NCI-H510A (cell line): ENCODE measurements at places on chromosomes 6 and 20.

DNA sequence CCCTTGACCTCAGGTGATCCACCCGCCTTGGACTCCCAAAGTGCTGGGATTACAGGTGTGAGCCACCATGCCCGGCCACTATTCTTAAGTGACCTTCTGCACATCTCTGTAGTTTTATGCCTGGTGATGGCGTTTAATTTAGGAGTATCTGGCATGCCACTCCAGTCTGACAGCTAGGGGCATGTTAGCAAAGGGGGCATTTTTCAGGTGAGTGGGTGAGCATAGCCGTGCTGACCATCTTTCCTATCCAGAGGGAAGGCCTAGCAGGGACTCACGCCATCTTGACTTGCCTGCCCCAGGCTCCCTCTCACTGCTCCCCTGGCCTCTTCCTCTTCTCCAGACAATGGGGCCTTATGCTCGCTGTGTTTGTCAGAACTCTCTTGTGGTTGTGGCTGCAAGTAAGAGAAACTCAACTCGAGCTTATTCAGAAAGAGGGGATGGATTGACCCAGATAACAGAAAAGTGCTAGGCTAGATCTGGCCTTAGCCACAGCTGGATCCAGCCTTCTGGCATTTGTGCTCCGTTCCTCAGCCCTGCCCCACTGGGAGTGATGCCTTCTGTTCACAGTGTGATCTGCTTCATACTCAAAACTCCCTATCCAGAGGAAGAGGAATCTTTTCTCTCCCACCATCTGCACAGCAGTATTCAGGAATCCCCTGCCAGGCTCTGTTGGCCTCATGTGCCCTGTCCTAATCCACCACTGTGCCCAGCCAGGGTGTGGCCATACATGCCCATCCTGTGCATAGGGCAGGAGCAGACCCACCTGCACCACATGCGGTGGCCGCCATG, 174.5 kb upstream of the AKAP12 start:
- no peak for DNase-seq

DNA sequence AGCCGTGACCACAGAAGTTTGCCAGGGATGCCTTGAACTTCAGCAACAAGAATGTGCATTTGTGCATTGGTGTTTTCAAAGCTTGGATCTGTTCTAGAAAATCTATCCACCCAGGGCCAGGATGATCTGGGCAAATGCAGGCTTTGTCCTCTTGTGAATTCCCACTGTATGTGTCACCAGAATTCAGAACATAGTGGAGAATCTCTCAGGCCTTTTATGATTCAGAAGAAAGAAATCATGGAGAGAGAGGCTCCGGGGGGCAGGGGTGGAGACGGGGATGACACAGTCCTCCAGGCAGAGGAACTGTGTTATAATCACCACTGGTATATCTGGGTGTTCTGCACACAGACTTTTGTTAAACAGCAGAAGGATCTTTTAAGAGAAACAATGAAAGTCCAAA, 304.1 kb downstream of the CDH4 start:
- no peak for DNase-seq

DNA sequence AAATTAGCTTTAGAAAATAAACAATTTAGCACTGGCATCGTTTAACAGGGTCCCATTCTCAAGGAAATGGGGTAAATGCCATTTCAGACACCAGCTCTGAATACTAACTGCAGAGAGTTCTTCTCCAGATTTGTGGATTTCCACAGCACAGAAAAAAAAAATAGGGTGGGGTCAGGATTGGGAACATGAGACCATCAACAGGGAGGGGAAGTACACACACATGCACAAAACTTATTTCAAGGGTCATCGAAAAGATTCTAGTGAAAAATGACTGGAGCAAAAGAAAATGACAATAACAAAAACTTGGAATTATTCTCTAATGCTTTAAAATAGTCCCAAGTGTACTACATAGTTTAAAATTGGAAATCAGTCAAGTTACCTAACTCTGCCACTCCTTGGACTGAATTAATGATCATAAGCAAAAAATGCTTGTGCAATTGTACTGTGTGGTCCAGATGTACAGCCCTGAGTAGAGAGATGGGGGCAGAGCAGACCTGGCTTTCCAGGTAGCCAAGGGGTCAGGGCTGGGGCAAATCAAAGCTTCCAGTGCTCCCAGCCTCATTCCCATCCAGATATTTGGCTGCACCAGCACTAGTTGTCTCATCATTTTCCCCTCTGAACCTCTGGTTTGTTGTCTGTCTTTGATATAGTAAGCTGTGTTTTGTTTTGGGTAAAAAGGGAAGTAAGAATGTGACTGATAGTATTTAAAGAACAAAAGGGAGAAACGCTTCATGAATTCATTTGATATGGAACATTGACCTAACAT, 152.4 kb downstream of the SOBP start:
- no peak for DNase-seq

- no peak for DNase-seq
Measured at GRCh38 chr6:5493806-5494205, 232.5 kb downstream of the FARS2 start.

DNA sequence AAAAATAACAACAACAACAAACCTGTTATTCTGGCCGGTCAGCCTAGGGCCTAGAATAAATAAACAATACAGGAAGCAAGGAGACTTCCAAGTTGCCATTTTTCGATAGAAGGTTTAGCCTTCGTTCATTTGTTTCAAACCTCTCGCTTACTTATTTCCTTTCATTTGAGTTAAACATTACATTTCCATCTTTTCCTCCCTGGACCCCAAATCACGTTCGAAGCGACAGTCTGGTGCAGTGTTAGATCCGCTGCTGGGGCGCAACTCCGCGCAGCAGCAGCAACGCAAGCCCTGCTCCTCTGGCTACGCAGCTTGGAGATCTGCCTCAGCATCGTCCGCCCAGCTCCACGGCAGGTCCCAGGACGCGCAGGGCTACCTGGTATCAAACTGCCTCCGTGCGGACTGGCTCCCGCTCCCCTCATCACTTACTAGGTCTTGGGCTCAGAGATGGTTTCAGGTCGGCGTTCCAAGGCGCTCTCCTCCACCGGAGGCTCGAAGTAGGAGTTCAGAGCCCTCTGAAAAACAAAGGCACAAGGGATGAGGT, 530 bp downstream of the TDP2 start:
- DNase-seq, result peak; percentile 45

- no peak for DNase-seq
Measured at GRCh38 chr20:59752101-59752586, 147.8 kb downstream of the PHACTR3 start.

DNA sequence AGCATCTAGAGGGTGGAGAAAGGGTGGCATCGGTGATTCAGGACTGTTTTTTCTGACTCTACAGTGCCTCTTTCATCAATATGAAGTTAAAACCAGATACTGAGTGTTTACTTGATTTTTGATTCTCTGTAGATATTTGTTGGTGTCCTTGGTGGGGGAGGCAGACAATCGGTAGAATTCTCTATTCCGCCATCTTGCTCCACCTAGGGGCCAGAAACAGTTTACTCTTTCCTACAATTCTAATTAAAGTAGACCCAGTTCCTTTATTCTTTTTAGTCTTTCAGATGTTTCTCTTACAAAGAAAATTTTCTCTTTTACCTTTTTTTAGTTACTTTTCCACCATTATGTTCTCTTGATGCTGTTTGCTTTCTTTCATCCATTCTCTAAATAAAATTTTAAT, 162.1 kb upstream of the RAB32 start:
- no peak for DNase-seq
